Globus pallidus (tissue), 1 donor: ENCODE measurements at places on chromosomes 3 and 15.

DNA sequence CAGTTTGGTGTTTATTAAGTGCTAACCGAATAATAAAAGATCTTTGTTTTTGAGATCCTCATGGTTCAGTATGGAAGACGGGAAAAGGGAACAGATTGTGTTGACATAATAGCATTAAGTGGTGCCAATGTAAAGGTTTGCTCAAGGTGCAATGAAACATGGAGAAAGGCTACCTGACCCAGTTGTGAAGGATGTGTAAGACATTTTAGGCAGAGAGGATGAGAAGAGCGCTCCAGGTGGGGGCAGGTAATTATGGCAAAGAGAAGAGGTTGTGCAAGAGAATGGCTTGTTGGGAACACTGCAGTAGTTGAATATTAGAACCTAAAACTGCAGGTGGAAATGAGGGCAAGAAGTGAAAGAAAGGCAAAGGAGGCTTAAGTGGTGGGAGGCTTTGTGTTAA, 140.8 kb downstream of the DIPK2A start:
- no peak for DNase-seq

GRCh38 chr15:57824186-57824585, 117.7 kb downstream of the POLR2M start:
- DNase-seq = no peak

- no peak for DNase-seq
Measured at GRCh38 chr15:85692873-85693272, 101.9 kb downstream of the KLHL25 start.

DNA sequence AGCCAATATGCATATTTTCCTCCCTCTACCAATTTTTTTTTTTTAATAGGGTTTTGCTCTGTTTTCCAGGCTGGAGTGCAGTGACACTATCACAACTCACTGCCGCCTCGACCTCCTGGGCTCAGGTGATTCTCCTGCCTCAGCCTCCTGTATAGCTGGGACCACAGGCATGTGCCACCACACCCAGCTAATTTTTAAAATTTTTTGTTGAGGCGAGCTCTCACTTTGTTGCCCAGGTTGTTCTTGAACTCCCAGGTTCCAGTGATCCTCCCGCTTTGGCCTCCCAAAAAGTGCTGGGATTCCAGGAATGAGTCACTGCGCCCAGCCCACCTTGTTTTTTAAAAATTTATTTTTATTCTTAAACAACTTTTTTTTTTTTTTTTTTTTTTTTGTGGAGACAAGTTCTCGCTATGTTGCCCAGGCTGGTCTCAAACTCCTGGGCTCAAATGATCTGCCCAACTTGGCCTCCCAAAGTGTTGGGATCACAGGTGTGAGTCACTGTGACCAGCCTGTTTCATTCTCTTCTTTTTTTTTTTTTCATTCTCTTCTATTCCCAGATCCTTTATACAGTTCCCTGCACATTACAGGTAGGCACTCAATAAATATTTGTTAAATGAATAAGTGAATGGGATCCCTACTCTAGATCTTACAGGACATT, 40.5 kb upstream of the PIK3CB start:
- no peak for DNase-seq

GRCh38 chr15:32636410-32636809, 5.1 kb upstream of the SCG5 start:
- DNase-seq = no peak

DNA sequence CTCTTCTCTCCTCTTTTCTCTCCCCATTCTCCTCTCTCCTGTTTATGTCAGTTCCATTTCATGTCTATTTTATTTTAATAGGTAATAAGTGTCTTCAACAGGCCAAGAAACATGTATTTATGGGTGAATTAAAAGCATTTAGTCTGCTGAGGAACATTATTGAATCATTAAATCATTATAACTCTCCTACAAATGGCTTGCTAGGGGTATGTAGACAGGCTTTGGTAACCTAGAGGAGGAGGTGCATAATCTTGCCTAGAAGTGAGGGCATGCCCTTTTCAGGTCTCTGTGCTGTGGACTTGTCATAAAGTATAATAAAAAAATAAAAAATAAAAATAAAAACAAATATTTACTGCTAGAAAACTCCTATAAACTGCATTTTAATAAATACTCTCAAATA, 88.9 kb upstream of the SNTN start:
- DNase-seq = no peak

DNA sequence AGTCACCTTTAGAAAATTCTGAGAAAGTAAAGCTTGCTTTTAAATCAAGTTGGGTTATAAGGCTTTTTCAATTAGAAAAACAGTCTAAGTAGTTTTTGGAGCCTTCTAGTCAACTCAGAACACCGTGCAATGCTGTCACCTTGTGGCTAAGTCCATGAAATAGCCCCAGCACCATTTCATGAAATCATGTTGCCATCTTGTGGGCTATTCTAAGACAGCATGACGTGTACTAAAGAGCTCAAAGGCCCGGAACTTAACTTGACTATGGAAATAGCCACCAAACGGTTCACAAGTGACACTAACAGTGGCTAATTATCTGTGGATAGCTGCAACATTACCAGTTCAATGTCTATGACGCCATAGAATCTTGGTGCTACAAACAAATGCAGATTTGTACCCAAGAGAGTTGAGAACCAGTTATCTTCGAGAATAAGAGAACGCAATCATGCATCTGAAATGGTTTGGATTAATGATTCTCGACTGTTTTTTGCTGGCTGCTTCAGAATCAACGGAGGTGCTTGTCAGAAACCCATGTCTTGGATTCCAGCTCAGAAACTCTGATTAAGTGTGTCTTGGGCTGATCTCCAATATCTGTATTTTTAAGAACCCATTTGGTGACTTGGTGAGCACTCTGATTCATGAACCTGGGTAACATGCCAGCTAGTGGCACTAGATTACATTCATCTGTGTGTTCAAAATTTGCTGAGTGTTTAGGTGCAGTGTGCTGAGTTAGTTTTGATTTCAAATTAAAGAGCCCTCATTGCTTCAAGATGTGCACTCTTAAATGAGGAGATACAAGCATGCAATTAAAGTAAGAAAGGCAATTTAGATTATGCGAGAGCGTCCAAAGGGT, 111.2 kb upstream of the MCTP2 start:
- DNase-seq = peak; percentile 81

DNA sequence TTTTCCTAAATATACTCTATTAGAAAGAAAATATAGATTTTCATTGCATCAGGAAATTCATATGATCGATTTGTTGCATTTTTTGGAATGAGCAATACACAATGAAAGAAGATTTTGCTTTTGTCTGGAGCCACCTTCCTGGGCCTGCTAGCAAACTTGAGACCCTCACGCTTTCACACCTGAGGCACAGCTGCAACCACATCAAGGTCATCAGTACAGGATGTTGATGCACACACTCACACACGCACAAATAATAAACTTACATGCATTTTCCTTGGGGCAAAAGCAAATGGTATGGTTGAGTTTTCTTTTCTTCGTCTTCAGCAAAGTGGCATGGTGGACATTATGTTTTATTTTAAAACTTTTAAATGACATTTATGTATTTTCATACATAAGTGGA, 64.8 kb upstream of the SATB1 start:
- DNase-seq = no peak

DNA sequence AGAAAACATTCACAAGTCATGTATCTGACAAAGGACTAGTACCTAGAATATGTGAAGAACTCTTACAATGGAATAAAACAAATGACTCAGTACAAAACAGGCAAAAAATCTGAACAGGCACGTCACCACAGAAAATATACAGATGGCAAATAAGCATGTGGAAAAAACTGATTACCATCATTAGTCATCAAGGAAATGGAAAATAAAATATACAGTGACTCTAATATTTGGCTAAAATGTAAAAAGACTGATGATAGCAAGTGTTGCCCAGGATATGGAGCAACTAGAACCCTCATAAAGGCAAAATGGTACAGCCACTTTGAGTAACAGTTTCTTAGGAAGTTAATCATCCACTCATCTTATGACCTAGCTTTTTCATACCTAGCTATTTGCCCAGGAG, 95.8 kb upstream of the ABHD17C start:
- no peak for DNase-seq

- DNase-seq = no peak
Measured at GRCh38 chr3:179181993-179182551, 33.9 kb downstream of the PIK3CA start.

- DNase-seq = no peak
Measured at GRCh38 chr3:181006541-181006940, 17.0 kb upstream of the DNAJC19 start.

DNA sequence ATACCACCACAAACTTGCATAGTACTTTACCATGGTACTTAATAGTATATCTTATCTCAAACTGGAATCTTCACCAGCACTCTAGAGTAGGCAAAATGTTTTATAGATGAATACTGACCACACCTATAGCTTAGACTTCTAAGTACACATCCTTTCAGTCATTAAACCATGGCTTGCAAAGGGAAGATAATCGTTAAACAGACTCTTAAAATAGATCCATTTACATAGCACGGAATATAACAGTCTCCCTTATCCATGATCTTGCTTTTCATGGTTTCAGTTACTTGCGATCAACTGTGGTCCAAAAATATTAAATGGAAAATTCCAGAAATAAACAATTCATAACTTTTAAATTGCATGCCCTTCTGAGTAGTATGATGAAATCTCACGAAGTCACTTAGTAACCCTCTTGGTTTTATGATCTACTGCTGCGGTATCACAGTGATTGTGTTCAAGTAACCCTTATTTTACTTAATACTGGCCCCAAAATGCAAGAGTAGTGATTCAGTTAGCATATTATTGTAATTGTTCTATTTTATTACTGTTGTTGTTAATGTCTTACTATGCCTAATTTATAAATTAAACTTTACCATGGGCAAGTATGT, 111.4 kb downstream of the HERC1 start:
- no peak for DNase-seq

DNA sequence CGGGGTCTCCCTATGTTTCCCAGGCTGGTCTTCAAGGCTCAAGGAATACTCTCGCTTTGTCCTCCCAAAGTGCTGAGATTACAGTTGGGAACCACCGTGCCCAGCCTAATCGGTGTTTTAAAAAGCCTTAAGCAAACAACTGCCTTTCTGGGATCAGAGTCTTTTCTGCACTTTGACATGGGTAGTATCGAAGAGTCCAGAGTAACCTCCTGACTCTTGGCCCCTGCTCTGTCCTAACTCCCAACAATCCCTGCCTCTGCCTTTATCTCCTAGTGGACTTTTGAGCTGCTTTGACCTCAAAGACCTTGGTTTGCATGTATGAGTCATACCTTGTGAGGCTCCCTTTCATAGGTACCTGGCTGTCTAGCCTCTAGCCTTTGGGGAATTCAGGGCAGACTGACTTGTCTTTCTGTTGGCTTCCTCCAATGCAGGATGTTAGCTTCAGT, 21.0 kb upstream of the HACD2 start:
- DNase-seq = no peak

DNA sequence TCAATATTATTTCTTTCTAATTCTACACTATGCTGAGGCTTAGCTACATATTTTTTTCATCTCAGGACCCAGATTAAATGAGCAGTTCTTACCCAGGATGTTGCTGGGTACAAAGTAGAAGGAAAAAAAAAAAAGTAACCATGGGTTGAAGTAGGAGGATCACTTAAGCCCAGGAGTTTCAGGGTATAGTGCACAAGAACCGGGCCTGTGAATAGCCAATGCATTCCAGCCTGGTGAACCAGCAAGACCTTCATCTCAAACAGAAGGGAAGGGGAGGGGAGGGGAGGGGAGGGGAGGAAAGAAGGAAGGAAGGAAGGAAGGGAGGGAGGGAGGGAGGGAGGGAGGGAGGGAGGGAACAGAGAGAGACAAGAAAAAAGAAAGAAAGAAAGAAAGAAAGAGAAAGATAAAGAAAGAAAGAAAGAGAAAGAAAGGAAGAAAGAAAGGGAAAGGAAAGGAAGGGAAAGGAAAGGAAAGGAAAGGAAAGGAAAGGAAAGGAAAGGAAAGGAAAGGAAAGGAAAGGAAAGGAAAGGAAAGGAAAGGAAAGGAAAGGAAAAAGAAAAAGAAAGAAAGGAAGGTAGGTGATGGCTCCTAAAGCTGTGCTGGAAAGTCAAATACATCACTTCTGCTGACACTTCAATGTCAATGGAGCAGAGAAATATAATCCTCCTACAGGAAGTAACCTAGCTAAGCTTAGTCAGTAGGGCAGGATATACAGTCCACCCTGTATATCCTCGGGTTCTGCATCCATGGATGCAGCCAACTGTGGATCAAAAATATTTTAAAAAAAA, 206.8 kb upstream of the TGFBR2 start:
- no peak for DNase-seq

GRCh38 chr3:171218069-171218468, 191.5 kb upstream of the SLC2A2 start:
- DNase-seq = no peak
